ENCODE measurements at places on chromosomes 12 and 14.

- DNase-seq, result no peak
Measured at GRCh38 chr12:128047266-128048060, 219.5 kb upstream of the TMEM132C start.

- no peak for DNase-seq
Measured at GRCh38 chr12:71749666-71750065, 5.0 kb upstream of the RAB21 start.

- no peak for DNase-seq
Measured at GRCh38 chr14:79378020-79378419, 833.3 kb downstream of the DIO2 start.

DNA sequence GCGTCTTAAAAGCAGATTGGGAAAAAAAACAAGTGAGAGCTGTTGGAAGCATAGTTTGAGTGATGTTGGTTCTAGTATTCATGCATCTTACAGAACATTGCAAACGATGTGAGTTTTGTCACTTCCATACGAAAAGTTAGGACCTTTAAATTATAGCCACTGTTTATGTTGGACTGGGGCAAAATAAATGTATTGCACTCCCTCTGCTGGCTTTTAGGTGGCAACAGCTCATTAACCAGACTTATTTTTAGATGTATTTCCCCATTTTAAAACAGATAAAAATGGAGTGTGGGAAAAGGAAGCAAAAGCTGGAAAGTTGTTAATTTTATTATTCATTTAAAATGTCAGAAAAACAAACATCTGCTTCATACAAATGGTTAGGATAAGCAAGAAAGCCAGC lies 111.9 kb downstream of the LGR5 start:
- no peak for DNase-seq

GRCh38 chr14:104084251-104085002 lies 1.1 kb upstream of the ASPG start:
- no peak for DNase-seq

GRCh38 chr14:88834883-88835431 lies 10.5 kb downstream of the TTC8 start:
- peak; percentile 18 for DNase-seq

GRCh38 chr12:132828706-132829534 lies at the start of gene GOLGA3:
Gene GOLGA3 (minus strand): TSS chr12:132828869. CDS start chr12:132822128, 6,741 bp downstream.
- peak; percentile 98 for DNase-seq

DNA sequence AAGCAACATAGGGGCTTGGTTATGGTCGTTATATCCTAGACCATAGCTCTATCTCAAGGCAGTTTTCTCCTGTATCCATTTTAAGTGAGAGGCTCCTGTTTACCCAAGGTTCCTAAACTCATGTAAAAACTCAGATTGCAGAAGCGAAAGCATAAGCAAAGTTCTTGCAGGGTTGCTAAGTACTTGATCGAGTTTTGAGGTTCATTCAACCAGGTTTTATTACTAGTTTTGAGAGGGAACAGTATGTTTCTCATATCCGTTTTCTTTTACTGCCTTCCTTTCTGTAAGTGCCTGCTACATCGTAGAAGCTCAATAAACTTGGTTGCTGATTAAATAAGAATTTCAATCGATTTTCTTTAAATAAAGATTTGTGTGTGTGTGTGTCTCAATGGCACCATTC lies 5.1 kb downstream of the AKAP3 start:
- no peak for DNase-seq

DNA sequence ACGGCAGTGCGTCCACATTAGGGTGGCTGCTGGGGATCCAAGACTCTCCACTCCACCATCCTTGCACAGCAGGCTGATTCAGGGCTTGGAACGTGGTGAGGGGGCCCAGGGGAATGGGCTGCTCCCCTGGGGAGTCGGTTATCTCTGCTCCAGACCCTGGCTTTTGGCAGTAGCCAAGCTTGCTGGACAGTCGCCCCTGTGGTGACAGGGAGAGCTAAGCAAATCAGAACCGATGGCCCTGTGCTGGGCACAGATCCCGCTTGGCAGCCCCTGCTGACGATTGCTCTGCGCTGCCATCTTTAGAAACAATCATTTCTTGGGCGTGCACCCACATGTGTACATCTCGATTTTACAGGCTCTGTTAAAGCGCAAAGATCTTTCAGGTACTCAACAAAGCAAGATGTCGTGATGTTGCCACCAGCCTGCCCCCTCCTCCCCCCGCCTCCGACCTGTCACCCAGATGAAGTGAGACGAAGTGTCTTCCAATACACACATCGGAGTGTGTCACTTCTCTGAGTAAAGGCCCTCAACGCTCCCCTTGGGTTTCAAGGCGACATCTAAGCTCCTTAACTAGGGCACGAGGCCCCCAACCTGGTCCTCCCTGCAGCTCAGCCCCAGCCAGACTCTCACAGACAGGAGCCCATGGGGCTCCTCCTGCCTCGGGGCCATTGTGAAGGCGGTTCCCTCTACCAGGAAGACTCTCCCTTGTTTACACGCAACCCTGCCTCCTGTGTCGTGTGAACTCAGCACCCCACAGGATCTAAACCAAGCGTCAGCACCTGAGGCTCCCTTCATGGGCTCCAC lies 55.6 kb downstream of the PITPNM2 start:
- no peak for DNase-seq

DNA sequence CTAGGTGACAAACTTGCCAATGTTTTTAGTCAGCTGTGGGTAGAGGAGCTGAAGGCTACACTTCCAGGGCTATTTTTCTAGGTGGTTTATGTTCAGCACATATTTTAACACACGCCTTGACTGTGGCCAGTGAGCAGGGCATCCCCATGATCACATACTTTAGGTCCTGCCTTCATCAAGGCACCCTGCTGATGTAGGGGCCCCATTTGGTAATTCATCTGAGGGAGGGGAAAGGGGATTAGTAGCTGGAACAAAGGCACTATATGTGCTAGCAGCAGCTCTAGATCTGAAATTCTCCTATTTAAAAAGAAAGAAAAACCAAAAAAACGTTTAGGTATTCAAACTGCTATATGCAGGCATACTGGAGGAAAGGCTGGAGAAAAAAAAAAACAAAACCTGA lies 14.5 kb downstream of the EGLN3 start:
- no peak for DNase-seq

GRCh38 chr12:126067626-126068329 lies 1002.5 kb downstream of the AACS start:
- no peak for DNase-seq

- no peak for DNase-seq
Measured at GRCh38 chr12:88398031-88398430, 182.2 kb downstream of the KITLG start.

GRCh38 chr12:43805149-43805859 lies 813 bp downstream of the TWF1 start:
- no peak for DNase-seq

DNA sequence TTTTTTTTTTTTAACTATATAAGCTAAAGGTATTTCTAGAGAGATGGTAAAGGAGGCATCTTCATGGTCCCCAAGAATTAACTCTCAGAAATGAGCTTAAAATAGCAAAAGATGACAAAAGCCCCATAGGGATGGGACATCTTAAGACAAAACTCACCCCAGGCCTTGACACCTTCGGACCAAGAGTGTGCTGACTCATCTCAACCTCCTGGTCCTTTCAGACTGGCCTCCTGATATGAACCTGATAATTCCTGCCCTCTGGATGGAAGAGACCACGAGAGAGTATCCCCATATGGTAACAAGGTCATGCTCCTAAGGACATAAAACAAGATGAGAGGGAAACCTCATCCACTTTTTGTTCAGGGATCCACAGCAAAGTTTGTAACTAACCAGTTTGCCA lies 8.4 kb upstream of the GMFB start:
- DNase-seq, result no peak

DNA sequence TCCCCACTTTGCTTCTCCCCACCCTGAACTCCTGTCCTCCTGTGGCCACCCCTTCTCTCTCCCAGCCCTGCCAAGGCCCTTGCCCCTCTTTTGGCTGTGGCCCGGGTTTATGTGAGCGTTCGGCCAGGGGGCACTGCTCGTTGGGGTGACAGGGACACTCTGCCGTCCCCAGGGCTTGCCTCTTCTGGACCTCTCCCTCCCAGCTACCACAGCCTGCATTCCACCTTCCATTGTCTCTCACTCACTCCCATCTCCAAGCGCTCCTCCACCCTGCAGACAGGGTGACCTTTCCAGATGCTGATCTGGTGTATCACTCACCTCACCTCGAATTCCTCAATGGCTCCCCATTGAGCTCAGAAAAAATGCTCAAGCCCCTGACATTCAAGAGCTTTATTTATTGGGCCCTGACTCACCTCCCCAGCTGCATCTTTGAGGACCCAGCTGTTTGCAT lies 1.4 kb downstream of the SERPINA9 start:
- no peak for DNase-seq

- DNase-seq, result no peak
Measured at GRCh38 chr12:105419606-105420005, 89.1 kb downstream of the C12orf75 start.

DNA sequence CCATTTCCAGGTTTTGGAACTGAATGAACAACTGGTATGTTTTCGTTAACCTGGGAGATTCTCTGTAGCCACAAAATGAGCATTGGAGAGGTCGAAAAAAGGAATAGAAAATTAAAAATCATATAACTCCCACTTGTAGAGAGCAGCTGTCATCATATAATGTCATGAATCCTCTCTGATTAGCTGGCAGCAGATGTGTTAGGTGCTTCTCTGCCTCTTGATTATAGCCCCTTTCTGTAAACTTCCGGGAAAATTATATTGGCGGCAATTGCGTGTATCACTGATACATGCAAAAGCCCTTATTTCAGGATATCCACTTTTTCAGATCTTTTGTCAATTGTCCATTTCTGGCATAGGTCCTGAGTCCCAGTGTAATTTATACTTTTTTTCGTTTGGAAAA lies 31.7 kb downstream of the FGD4 start:
- DNase-seq, result no peak

DNA sequence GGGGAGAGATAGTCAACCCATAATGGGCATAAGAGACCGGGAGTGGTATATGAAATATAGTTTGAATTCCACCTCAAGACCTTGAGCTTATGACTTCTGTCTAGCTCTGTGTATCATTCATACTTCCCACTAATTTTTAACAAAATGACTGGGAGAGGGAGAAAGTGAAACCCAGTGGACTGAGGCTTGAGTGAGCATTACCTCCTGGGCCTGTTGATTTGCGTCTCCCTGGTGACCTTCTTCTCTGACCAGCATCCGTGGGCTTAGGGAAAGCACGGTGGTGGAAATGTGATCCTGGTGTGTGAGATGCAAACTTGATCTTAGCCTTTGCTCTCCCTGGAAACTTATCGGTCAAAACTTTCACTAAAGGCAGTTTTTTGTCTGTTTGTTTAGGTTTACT lies 207.9 kb upstream of the BCL2L14 start:
- DNase-seq, result peak; percentile 76

GRCh38 chr14:68527329-68527851 lies 265.5 kb downstream of the ZFP36L1 start:
- no peak for DNase-seq

- peak; percentile 36 for DNase-seq
Measured at GRCh38 chr12:18747895-18748294, 10.0 kb downstream of the CAPZA3 start.

DNA sequence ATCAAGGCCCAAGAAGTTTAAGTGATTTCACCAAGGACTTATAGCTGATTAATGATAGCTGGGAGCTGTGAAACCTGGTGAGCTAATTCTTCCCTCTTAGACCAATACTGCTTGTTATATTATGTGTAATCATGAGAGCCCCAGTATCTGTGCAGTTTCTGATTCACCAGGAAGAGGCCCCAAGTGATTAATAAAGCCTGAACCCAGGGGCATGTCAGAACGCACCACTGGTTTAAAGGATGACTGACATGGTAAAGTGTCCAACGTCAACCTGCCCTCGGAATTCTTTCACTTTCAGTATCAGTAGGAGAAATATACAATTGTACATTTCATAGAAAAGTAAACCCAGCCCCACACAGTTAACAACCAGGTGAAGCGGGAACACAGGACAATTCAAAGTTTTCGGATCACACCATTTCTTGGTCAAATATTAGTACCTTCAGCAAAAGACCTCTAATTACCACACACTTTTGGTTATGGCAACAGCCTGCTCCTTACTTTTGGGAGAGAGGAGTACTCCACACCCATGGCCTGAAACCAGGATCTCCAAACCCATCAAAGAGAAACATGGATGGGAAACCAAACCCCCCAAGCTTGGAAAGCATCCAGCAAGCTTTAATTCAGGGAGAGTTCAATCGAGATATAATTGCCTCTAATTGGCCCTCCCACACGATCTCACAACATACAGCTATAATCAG lies 28.5 kb downstream of the TMCC3 start:
- DNase-seq, result peak; percentile 18

DNA sequence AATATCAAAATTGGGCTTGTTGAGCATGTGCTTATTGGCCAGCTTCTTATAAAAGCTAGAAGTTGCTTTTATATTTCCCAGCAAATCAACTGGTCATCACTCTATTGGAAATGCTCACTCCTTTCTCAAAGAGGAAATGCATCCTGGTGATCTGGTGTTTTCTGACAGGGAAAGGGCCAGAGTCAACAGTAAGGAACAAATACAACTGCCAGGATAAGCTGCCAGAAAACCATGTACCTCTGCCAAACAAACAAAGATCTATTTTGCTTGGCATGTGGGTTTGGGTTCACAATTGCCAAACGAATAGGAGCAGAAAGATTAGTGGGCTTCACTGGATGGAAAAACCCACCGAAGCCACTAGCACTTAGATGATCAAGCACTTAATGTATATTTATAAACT lies 126.9 kb upstream of the PDZRN4 start:
- no peak for DNase-seq

DNA sequence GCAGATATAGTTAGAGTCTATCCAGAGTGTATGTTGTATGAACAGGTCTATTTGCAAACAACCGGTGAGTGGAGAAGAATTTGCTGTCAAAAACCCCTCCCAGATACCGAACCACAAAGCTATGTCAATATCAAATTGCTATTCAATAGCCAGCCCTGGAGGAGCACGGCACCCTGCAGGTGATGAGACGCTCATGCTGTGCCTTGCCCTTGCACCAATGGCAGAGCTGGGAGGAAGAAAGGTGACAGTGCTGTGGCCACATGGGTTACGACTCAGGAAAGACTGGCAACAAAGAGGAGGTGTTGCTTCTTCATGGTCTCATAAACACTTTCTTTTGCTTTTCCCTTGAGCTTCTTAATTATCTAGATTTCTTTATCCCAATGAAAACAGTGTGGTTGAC lies 55.7 kb downstream of the PAX9 start:
- DNase-seq, result no peak

- no peak for DNase-seq
Measured at GRCh38 chr12:124357616-124358015, 62.7 kb downstream of the RFLNA start.

DNA sequence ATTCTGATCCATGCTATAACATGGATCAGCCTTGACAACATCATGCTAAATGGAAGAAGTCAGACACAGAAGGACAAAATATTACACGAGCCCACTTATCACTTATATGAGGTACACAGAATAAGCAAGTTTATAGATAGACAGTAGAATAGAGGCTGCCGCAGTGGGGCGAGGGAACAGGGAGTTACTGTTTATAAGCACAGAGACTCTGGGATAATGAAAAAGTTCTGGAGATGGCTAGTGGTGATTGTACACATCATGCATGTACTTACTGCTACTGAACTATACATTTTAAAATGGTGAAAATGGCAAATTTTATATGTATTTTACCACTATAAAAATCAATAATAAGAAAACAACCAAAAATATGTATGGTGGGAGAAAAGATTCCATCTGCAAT lies 95.2 kb upstream of the PSMC1 start:
- DNase-seq, result no peak

GRCh38 chr12:88764781-88765480 lies 184.7 kb upstream of the KITLG start:
- no peak for DNase-seq
